ENCODE measurements at places on chromosomes 2 and 18.
A peak's percentile ranks its signal among the peaks of the same experiment; 100 is the strongest.

DNA sequence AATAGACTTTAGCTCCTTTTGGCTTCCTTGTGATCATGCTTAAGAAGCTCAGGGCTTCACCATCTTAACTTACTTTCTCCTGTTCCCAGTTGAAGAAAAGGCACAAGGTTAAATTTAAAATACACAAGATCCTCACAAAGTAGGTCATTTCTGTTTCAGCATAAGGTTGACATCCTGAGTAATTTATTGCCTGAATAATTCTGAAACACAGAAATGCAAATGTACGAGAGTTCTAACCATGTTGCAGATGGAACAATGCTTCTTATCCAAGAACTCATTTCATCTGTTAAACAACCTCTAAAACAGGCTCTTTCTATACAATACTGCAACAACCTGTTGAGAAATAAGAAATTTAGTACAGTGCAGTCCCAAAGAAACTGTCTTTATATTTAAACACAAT lies 395.2 kb downstream of the BCL11A start:
- DNase-seq: no peak

DNA sequence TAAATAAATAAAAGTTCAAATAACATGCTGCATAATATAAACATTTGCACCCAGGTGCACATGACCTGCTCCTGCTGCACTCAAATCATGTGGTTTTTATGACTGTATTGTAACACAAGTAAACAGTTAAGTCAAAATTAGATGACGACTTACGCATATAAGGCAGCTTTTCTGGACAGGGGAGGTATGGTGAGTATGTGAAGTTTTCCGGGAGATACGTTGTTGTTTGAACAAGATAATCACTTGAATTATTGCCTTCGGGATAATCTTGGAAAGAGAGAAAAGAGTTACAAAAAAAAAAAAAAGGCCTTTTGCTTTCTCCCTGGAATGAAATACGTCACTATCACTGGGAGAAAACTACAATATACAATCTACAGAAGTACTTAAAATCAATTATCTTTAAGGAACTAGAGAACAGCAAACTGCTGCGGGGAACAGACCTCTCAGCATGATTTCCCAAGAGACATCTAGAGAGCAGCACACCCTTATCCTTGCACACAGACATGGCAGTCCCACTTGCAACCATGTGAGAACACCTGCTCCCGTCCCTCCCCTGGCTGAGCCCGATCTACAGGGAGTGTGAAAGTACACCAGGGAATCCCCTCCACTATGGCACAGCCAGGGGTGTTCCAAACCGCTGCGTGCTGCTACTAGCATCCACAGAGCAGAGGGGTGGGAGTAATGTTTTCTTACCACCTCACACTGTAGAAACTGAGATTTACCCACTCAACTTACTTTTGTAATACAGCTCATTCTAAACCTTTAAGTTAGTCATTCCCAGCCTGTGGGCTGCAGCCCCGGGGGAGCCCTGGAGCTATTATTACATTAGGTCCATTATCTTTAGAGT lies 26.3 kb downstream of the B4GALT6 start:
- DNase-seq: peak; percentile 58

GRCh38 chr2:46520130-46520711 lies 40.9 kb downstream of the TMEM247 start:
- DNase-seq: no peak

DNA sequence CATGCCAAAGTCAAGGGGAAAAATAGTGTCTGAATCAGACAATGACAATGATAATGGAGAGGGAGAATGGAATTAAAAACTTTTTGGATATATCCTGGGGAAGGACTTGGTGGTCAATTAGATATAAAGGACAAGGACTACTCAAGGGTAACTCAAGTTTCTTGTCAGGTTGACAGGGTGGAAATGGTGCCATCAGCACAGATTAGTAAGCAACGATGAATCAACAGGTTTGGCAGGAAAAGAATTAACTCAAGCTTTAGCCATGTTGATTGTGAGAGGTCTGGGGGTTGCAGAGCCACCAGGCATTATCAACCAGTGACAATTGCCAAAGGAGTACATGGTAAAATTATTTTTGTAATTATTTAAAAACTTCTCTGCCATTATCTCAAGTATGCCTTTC lies 35.8 kb upstream of the SPATS2L start:
- DNase-seq: no peak

GRCh38 chr2:224378701-224379097 lies 23.2 kb downstream of the FAM124B start:
- no peak for DNase-seq

DNA sequence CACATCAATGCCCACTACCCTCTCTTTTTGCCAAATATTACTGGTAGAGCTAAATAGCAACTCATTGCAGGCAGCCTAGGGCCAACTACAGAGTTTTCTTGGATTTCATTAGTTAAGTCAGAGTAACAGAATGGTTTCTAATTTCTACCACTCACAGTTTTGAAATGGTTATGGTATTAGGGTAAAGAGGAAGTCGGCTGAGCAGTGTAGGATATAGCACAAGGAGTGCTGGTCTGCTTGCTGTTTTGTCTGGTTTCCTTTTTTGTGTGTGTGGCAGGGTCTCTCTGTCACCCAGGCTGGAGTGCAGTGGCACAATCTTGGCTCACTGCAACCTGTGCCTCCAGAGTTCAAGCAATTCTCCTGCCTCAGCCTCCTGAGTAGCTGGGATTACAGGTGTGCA lies 289.2 kb upstream of the CCDC68 start:
- DNase-seq: peak; percentile 16

GRCh38 chr2:109187711-109188495 lies 58.9 kb downstream of the SH3RF3 start:
- no peak for DNase-seq

- DNase-seq: no peak
These were observed 863.4 kb upstream of the KLHL29 start for GRCh38 chr2:22521620-22522019.

GRCh38 chr2:74507926-74508520 lies 528 bp upstream of the PCGF1 start:
- no peak for DNase-seq

DNA sequence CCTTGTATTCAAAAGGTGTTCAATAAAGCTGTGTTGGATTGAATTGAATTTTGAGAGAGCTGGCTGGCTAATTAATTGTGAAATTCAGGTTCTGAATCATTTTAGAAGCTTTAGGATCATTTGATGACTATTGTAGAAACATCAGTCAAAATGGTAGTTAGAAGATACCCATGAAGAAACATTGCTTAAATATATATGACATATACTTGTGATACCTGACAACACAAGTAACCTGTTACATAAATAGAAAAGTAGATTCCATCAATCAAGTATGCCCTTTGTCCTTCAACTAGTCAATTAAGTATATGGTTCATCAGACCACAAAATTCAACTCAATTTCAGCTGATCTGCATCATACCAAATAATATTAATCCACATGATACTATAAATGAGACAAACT lies 185.6 kb downstream of the PID1 start:
- DNase-seq: no peak

DNA sequence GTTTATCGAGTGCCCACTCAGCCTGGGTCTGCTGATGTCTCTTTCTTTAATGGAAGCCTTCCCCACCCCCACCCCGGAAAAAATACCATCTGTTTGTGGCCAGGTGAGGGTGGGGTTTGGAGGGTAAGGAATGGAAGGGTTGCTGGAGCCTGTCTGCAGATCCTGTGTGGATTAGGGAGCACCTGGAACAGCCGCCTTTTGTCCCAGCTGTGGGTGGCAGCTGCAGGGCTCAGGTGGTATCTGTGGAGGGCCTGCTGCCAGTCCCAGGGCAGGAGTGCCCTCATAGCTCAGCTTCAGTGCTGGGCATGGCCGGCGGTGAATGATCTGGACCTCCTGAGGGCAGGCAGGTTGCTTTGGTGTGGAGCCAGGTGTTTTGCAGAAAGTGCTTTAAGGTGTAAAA lies 45.3 kb downstream of the IMPA2 start:
- no peak for DNase-seq

DNA sequence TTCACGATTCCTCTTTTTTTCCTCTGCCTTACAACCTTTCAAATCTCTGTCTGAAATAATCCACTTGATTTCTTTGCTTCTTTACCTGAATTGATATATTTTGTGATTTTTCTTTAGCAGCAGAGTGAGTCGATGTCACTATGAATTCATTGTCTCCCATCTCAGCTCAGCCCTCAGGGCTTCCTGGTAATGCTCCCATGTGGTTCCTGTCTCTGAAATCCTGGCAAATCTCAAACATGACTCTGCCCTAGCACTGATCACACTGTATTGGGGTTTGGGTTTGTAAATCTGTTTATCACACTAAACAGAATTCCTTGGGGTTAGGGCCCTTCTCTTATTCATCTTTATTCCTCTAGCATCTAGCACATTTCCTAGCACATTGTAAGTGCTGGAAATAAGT lies 43.0 kb upstream of the MSTN start:
- DNase-seq: no peak

DNA sequence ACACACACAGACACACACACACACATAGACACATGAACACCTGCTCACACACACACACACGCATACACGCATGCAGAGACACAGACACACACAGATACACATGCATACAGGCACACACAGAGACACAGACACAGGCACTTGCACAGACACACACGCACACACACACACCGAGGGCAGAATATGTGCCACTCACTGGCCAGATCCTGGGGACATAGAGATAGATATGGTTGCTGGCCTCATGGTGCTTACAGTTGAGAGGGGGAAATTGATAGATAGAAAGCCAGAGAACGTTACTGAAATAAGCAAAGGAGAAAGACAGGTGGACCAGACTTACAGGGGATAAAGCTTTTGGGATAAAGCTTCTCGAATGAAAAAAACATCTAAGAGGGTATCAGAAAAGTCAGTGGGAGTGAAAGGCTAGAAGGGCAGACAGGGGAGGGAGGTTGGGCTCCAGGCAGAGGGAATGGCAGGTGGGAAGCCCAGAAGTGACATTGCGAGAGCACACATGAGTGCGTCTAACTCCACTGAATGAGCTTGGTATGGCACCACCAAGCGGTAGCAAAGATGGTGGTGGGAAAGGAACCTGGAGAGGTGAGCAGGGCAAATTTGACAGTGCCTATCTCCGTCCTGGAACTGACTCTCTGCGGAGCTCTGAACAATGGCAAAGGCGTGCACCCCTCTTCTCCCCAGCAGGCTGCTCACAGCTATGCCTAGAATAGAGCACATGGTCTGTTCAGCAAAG lies 390.1 kb upstream of the TRIB2 start:
- peak; percentile 9 for DNase-seq

GRCh38 chr18:50277942-50278341 lies 3.4 kb downstream of the MBD1 start:
- no peak for DNase-seq

DNA sequence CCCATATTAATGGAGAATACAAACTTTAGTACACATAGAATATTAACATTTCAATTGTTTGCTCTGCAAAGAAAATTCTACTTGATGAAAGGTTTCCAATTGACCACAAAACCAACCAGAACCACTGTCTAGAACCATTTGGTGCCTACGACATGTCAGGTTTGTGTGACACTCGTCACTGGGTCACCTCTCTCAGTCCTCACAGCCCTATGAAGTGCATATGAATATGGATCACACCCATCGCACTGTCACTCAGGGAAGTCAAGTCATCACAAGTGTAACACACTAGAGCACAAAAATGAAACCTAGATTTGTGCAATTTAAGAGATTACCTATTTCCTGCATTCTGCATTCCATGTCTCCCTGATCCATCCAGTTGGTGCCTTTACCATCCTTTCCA lies 43.7 kb downstream of the PTPN2 start:
- peak; percentile 58 for DNase-seq

DNA sequence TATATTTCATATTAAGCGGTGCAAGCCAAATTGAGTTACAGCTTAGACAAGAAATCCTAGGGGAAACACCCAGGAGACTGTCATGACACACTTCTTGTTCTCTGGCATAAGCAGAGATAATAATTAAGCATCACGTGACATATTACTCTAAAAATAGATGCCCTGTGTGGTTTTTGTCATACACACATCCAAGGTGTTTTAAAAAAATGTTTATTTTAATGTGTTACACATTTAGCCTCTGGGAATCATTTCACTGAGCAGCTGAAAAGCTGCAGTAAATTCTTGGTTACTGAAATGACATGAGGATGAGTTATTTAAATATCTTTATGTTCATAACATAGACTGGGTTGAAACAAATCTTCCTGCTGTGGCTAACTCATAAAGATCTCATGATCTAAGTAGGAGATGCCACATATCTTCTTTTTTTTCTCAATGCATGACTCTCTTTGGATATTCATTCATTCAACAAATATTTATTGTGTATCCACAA lies 38.0 kb upstream of the ERMN start:
- DNase-seq: peak; percentile 3

DNA sequence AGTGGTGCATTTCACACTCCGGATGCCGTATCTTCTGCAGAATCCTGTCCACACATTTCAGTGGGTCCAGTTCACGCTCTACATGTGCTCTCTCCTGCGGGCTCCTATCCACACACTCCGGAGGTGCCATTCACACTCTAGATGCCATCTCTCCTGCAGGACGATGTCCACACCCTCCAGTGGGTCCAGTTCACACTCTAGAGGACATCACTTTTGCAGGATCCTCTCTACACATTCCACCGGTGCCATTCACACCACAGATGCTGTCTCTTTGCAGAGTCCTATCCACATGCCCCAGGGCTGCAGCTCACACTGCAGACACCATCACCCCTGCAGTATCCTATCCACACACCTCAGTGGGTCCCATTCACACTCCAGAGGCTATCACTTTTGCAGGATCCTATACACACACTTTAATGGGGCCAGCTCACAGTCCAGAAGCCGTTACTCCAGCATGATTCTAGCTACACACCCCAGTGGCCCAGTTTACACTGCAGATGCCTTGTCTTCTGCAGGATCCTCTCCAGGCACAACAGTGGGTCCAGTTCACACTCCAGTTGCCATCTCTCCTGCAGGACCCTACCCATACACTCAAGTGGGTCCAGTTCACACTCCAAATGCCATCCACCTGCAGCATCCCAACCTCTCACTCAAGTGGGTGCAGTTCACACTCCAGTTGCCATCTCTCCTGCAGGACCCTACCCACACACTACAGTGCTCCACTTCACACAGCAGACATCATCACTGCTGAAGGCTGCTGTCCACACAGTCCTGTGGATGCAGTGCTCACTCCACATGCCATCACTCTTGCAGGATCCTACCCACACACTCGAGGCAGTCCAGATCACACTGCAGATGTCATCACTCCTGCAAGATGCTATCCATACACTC lies 2.1 kb upstream of the PXDN start:
- no peak for DNase-seq

DNA sequence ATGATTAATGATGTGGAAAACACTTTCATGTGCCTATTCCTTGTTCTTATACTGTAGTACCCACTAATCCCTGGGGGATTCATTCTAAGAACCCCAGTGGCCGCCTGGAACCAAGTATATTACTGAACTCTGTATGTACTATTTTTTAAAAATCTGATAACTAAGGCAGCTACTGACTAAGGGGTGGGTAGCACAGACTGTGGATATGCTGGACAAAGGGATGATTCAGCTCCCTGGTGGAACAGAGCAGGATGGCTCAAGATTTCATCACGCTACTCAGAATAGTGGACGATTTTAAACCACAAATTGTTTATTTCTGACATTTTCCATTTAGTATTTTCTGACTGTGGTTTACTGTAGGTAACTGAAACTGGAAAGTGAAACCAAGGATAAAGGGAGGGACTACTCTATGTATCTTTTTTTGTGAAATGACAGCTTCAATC lies 41.8 kb upstream of the CDC42EP3 start:
- peak; percentile 45 for DNase-seq

- DNase-seq: no peak
These were observed 94.3 kb upstream of the SMIM21 start for GRCh38 chr18:75521816-75522215.

- DNase-seq: peak; percentile 66
These were observed 72.5 kb downstream of the DHRS9 start for GRCh38 chr2:169141713-169142352.

Data from activated CD4-positive, alpha-beta T cell treated with anti-CD3 and anti-CD28 coated beads, Interleukin-10, Interleukin-2, amounts not matched to agents 100 ng/mL and 50 ng/mL, durations not matched to agents 16 hours and 8 hours (primary cell).